ENCODE measurements at places on chromosomes 4 and X. TPM values are rescaled to one million over a fixed set of nuclear protein-coding genes. Genes with fewer than 3 reads are reported as not detected.

The CWH43 gene
- not detected for total RNA-seq

The MAGEC1 gene
- total RNA-seq, result not detected

The LRIT3 gene
- 0.43 TPM for total RNA-seq

The CLTRN gene
- total RNA-seq, result 1.7 TPM

The GIMD1 gene
- total RNA-seq, result not detected

The ARFIP1 gene
- total RNA-seq, result 42.8 TPM
